Activated CD8-positive, alpha-beta memory T cell treated with anti-CD3 and anti-CD28 coated beads for 1 hour (primary cell): ENCODE measurements at places on chromosomes 16 and 17.

DNA sequence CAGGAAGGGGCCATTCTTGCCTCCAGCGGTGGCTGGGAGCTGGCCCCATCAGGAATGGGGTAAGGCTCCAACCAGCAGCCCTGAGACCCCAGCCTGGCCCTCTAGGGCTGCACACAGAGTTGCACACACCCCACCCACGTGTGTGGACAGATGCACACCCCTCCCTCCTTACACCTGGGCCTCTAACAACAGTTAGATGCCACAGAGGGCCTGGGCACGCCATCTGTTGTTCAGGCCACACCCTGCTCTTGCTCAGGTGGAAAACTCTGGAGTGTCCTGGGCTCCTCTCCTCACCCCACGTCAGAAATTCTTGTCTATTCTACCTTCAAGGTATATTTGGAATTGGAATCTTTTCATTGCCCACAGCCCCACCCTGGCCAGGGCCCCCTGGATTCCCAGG is 13.3 kb upstream of the RAI1 start:
- DNase-seq: no peak

GRCh38 chr16:22924492-22924891 is 110.5 kb downstream of the HS3ST2 start:
- no peak for DNase-seq

DNA sequence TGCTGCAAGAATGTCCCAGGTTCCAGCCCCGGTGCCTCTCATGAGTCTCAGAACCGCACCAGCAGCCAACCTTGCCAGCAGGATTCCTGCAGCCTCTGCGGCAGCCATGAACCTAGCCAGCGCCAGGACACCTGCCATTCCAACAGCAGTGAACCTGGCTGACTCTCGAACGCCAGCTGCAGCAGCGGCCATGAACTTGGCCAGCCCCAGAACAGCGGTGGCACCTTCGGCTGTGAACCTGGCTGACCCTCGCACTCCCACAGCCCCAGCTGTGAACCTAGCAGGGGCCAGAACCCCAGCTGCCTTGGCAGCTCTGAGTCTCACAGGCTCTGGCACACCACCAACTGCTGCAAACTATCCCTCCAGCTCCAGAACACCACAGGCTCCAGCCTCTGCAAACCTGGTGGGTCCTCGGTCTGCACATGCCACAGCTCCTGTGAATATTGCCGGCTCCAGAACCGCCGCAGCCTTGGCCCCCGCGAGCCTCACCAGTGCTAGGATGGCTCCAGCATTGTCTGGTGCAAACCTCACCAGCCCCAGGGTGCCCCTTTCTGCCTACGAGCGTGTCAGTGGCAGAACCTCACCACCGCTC is 9.8 kb downstream of the ELOB start:
- DNase-seq: no peak

GRCh38 chr17:74682028-74682427 is 30.7 kb downstream of the CD300LF start:
- DNase-seq: no peak

DNA sequence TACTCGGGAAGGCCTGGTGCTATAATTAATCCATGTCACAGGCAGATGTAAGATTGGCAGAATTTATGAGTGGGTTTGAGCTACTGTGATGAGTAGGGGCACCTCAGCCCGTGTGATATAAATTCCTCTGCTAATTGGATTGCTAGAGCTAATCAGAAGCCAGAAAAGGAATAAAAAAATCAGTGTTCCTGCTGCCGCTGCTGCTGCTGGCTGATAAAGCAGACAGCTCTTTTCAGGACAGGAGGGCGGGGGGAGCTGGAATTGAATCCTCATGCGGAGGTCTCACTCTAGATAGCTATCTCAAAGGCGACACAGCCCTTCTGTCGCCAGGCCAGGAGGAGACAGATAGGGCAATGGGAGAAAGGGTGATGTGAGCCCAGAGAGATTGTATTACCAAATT is 182.7 kb upstream of the ZFHX3 start:
- DNase-seq: no peak

- DNase-seq: peak; percentile 80
Measured at GRCh38 chr17:75848523-75849278, 4.5 kb upstream of the UNC13D start.

DNA sequence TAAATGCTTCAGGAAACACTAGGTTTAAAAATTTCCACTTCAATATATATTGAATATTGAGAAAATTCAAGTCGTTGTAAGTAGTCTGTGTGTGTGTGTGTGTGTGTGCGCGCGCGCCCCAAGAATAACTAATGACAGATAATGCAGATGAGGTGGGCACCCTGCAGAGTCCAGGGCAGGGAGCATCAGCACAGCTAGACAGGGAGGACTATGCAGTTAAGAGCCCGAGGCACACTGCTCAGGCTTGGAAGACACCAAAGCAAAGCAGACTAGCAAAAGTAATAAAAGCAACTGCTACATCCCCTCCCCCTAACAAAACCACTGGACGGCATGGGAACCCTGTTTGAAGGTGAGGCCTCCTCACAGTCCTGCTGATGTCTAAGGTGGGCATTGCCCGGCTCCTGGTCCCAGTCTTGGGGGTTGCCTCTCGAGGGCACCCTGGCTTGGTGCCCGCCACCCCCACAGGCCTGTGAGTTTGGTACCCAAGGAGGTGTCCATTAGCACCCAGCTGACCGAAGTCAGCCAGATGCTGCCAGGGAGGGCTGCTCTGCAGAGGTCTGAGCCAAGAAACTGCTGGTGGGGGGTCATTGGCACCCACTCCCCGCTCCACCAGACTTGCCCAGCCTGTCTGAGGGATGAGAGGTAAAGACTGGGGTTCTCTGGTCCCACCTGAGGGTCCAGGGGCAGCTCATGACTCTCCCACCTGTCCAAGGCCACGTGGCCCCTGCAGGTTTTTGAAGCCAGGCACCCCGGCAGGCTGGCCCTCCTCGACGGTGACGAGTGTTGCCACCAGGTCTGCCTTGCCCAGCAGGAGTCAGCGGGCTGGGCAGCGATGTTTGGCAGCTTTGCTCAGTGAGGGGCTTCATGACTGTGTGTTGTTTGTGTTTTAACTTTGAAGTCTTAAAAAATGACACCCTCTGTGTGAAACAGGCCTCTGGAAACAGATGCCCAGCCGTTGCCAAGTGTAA is 18.7 kb downstream of the LRRC75A start:
- DNase-seq: no peak

DNA sequence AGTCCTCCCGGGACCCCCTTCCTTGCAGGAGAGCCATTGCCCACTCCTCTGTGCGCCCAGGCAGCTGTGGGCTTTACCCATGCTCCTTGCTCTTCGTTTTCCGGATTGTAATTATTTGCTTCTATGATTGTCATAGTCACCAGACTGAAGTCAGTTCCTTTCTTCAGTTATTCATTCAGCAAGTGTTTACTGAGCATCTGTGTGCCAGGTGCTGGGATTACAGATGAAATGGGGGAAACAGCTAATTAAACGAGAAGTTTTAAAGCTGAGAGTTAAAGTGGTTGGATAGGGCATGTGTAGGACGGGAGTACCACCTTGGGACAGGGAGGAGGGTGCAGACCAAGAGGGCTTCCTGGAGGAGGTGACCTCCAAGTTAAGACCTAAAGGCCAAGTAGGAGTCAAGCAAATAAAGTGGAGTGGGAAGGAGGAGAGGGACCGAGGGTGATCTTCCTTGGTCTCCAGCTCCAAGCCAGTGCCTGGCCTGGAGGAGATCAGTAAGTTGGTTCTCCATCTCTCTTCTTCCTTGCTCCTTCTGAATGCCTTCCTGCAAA is 126.6 kb downstream of the OR1D5 start:
- no peak for DNase-seq

DNA sequence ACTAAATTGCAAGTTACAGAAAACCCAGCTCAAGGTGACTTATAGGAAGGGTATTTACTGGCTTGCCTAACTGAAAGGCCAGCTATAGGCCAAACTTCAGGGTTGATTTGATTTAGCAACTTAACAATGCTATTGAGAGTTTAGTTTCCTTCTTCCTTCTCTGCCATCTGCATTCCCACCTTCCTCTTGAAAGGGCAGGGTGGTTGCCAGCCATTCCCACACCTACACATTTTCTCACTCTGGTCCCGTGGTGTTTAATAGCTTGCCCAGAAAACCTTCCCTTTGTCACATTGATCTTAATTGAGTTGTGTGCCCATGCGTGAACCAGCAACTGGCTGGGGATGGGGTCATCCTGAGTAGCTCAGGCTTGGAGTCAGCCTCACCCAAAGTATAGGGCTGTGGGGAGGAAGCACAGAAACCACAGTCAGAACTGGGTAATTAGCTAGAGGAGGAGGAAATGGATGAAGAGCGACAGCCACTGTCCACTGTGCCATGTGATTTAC is 194.7 kb downstream of the SPECC1 start:
- DNase-seq: no peak

DNA sequence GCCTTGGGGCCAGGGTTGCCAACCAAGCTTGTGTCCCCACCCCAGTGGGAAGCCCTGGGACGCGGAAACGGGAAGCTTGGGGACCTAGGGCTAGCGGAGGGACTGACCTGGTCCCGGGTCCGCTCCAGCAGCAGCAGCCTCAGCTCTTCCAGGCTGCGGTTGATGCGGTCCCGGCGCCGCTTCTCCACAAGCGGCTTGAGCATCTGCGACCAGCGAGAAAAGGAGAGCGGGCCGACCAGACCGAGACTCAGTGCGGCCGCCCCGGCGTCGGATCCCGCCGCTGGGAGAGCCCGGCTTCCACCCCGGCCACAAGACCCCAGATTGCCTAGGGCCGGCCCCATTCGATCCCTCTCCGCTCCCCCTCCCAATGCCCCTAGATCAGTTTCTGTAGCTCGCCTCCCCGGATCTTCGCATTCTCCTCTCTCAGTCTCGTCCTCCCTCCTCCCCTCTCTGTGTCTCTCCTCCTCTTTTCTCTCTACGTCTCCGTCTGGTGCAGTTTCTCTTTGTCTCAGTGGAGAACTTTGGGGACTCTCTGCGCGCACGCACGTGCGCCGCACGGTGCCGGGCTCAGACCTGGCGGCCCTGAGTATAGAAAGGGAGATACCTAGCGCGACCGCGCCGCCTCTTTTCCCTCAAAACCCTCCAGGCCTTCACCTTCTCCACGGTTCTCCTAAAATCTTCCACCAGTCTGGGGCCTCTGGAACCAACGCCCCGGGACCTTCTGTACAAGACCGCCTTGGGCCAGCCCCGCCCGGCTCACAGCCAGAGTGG is 797 bp downstream of the HES7 start:
- no peak for DNase-seq

DNA sequence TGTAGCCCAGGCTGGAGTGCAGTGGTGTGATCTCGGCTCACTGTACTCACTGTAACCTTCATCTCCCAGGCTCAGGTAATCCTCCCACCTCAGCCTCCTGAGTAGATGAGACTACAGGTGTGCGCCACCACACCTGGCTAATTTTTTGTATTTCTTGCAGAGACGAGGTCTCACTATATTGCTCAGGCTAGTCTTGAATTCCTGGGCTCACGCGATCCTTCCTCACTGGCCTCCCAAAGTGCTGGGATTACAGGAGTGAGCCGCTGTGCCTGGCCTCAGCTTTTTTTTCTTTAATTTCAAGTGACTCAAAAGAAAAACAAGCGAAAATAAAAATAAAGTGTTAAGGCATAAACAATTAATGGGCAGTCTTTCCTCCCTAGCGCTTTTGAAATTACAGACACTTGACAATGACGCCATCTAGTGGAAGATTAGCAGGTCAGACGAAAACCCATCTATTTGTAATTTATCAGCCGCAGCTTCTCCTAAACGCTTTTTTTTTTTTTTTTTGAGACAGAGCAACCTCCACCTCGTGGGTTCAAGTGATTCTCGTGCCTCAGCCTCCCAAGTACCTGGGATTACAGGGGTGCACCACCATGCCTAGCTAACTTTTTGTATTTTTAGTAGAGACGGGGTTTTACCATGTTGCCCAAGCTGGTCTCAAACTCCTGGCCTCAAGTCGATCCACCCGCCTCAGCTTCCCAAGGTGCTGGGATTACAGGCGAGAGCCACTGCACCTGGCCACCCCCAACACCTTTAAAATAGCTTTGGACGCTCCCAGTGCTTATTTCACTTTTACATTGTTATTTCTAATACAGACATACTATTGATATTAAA is 28.1 kb upstream of the PECAM1 start:
- DNase-seq: no peak

- DNase-seq: no peak
Measured at GRCh38 chr16:74560912-74561311, 46.0 kb downstream of the GLG1 start.

DNA sequence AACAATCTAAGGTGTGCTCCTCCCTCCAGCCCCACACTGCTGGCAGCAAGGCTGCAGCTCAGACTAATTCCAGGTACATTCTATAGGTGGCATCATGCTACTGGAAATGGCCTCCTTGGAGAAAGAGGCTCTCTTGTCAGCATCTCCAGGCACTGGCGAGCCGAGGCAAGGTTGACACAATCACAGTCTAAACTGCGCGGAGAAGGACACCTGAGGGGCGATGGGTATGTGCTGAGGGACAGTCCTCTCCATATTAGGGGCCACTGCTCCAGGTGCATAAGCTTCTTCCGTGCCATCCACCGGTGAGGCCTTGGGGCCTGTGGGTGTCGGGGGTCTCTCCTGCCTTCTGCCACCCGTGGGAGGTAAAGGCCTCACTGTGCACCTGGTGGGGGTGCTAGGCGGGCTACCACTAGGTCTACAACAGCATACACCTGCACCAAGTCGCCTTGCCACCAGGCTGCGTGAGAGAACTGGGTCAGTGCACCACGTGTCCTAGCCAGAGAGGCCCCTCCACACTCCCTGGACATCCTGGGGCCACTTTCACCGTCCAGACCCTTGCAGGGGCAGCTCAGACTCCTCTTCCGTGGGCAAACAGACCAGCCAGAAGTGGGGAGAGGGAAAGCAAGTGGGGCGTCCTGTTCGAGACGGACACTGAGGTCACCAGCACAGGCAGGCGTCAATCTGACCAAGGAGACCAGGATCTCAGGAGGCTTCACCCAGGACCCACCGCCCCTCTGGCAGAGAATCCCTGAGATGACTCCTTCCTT is 12.1 kb upstream of the CBX8 start:
- no peak for DNase-seq

DNA sequence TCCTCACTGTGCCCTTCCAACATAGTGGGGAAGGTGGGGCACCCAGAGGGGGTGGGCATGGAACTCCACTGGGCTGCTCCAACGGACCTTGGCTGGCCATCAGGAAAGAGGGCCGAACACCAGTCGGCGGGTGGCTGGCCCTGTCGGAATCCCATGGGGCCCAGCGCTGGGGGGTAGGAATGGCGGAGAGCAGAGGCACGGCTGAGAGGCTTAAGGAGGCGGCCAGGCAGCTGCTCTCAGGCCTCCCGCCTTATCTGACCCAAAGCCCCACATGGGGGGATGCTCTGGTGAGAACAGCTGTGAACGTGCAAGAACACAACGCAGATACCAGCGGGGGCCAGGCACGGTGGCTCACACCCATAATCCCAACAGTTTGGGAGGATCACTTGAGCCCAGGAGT is 4.4 kb upstream of the MYO1C start:
- DNase-seq: no peak

- DNase-seq: no peak
Measured at GRCh38 chr17:20235747-20236146, 226.6 kb downstream of the SPECC1 start.

- no peak for DNase-seq
Measured at GRCh38 chr16:88387941-88388627, 5.3 kb downstream of the ZNF469 start.

- DNase-seq: no peak
Measured at GRCh38 chr17:41392278-41392677, 5.1 kb downstream of the KRT31 start.

GRCh38 chr16:24270721-24271442 is 14.7 kb downstream of the CACNG3 start:
- DNase-seq: no peak
